Right ventricle myocardium inferior (tissue), 1 donor: ENCODE measurements at places on chromosomes 13 and 19. TPM values are rescaled to one million over a fixed set of nuclear protein-coding genes. Genes with fewer than 3 reads are reported as not detected.

DNA sequence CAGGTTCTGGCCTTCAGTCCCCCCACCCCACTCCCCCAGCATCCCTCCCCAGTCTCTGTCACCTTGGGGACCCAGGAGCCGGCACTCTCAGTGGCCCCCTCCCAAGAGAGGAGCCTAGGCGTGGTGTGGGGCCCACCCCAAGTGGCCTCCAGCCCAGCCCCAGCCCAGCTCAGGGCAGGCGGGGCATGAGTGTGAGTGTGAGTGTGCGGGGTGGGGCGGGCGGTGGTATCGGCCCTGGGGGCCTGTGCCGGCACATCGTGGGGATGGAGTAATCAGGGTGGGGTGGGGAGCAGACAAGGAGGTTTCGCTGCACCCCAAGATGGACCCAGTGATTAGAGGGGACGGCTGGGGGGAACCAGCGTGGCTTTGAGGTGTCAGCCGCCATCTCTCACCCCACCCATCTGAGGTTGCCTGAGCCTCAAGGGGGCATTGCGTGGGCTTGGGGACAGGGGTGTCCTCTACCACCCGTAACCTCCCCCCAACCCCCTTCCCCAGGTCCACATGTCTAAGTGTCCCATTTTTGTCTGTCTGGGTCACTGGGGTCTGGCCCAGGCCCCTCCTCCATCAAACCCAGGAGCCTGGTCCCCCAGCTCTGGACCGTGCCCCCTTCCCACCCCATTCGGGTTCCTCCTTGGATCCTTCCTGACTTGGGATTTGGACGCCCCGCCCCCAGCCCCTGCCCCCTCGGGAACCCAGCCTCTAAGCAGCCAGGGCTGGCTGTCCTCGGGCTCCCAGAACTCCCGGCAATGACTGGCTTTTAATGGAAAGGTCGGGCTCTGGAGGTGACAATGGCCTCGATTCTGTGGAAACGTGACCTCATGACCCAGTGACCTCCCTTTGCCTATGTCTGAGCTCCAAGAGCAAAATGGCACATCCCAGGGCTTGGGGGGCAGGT, 6.9 kb upstream of the SULT2B1 start:
- DNase-seq: no peak

DNA sequence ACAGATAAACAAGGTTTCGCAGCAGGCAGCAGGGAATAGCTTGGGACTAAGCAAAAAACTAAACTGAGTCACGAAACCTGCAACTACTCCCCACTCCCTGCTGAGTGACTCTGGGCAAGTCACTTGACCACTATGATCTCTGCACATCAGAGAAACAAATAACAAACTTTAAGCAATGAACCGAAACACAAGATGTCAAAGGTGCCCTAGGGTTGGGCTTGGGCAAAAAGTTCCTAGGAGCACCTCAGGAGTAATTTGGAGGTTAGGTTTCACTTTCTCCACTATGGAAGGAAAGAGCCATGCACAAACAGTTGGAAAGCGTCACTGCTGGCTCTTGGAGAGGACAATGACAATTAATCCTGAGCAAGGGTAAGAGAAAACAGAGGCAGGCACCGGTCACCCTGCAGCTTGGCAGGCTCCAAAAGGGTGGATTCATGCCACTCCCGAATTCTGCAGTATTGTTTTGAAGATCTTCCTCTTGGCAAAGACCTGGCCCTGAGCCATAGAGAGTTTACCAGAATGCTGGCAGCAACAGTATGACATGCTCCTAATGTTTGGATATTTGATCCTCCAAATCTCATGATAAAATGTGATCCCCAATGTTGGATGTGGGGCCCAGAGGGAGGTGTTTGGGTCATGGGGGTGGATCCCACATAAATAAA, 60.3 kb downstream of the CRYL1 start:
- DNase-seq: no peak

GRCh38 chr13:105336706-105337576, 1198.5 kb downstream of the EFNB2 start:
- no peak for DNase-seq

SIAH3 gene
- 0.05 TPM for total RNA-seq

PGLYRP1 gene
- total RNA-seq: 0.35 TPM

SCN1B gene
- 44.3 TPM for total RNA-seq

DNA sequence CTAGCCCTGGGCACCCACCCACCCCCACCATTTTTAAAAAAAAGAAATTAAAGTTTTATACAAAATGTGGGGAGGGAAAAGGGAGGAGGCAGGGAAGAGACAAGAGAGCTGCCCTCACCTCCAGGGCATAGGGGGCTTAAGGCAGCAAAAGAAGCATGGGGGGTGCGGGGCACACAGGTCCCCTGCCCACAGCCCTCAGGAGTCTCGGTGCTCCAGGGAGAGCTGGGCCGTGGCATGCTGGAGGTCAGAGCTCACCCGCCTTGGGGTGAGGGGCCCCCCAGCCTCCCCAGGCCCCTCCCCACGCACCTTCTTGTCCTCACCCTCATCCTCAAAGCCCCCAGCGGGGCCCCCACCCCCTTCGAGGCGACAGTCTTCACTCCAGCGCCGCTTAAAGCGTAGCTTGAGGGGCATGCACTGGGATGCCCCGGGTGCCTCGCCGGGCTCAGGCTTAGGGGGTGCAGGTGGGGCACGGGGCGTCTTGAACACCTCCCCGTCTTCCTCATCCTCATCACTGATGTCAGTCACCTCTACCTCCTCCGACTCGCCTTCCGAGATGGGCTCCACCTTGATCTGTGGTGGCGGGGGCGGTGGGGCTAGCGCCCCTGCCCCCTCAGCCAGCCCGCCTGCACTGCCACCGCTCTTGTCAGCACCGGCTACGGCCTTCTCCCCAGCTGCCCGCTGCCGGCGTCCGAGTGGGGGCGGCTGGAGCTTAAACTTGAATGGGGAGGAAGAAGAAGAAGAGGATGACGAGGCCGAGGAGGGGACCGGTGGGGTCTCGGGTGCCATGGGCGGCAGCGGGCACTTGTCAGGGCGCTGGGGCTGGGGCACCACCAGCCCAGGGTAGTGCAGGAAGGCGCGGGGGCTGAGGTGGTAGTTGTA, 6.1 kb upstream of the GSK3A start:
- peak; percentile 37 for DNase-seq

IGFL4 gene
- not detected for total RNA-seq

BEST2 gene
- total RNA-seq: not detected
